OCI-LY7 (cell line): ENCODE measurements at places on chromosomes 2 and 18. TPM values are rescaled to one million over a fixed set of nuclear protein-coding genes. Genes with fewer than 3 reads are reported as not detected.

The KCTD18 gene
- total RNA-seq, result 16.2 and 20.0 TPM in 2 replicates

DNA sequence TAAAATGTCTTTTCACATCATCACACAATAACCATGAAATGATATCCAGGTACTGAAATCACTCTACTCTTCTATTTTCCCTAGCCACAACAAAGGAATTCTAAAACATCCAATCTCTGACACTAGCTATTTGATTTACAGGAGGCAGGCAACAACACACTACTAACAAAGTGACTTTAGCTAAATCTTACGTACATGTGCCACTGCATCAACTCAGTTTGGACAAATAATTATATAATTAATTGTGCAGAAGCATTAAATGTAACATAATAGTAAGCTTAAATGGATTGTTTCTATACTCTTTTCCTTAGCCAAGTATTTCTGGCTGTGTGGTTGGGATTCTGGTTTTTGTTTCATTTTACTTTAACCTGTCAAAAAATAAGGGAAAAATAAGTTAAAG, 192.4 kb downstream of the AFF3 start:
- no peak for DNase-seq

The SLC8A1 gene
- total RNA-seq, result 3.6 and 4.7 TPM in 2 replicates

DNA sequence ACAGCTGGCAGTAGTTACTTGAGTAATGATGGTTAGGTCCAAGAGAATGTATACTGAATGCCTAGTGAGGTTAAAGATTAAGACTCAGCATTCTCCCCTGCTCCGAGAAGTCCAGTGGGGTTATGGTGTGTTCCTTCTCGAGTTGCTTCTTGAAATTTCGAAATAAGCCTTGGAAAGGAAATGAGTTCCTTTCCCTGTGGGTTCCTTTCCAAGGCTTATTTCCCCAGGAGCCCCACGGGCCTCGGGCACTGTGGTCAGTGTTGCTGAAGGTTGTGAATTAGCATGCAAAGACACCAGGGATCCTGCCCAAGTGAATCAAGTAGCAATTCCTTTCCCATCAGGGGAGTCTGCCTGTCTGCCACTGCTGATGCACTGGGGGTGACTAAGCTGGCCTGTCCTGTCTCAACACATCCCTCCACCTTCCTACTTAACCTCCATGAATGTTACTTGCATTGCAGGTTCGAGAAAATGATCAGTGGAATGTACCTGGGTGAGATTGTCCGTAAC, 53.6 kb downstream of the HK2 start:
- DNase-seq, result no peak

DNA sequence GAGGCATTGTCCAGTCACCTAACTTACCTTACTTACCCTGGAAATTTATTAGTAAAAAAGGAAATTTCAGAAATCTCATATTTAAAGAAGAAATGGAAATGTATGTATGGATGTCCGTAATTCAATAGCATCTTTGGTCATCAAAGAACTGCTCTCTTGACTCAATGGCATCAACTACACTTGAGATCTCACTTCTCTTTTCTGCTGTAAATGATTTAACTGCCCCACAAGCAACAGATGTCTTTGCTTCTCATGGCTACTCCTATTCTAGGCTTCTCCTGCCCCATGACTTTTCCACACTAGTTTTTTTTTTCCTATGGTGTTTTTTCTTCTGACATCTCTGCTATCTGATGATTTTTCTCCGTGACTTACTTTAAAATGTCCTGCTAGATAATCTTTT, 34.0 kb upstream of the ERMN start:
- DNase-seq, result no peak

The IL36G gene
- not detected in 2 replicates for total RNA-seq

The TLX2 gene
- not detected in 2 replicates for total RNA-seq

DNA sequence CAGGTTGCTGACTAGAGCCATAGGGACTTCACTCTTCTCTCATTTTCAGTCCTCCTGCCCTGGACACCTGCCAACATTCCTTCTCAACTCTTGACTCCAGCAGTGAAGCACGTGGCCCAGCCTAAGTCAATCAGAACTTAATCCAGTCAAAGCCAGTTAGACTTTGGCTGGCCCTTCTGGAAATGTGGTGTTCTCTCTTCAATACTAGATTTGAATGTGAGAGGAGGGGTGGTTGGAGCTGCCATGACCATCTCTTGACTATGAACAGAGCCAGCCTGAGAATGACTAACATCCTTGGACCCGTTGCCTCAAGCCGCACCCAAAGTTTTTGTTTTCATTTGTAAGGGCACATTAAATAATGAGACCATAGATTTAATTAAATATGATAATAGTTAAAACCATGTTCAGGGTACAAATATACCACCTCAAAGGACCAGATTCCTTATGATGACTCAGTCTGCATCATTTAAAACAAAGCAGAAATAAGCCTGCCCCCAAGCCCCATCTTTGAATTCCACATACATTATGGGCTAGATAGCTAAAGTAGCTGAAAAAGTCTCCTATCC, 49.7 kb upstream of the RASGRP3 start:
- DNase-seq, result no peak

- DNase-seq, result no peak
Observed at GRCh38 chr2:233384015-233384414, 29.7 kb downstream of the DGKD start.

DNA sequence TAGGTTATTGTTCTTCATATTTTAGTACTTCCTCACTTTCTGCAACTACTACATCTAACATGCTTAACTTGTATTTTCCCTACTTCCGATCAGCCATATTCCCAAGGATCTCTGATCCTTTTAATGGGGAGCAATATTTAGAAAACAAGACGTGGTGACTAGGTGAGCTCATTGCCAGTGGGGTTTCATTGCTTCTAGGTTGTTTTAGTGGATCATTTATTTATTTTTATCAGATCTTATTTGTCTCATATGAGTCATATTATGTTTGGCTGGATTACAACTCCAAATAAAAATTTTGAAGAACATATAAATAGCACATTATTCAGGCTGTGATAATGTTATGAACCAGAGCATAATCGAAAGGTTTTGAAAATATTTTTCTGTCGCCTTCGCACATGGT, 480.9 kb upstream of the TMEFF2 start:
- no peak for DNase-seq

GRCh38 chr18:68843473-68844089, 45.7 kb downstream of the CCDC102B start:
- DNase-seq, result no peak

GRCh38 chr2:59701271-59701994, 852.0 kb downstream of the BCL11A start:
- no peak for DNase-seq

The COL4A4 gene
- 5.5 and 7.0 TPM in 2 replicates for total RNA-seq

DNA sequence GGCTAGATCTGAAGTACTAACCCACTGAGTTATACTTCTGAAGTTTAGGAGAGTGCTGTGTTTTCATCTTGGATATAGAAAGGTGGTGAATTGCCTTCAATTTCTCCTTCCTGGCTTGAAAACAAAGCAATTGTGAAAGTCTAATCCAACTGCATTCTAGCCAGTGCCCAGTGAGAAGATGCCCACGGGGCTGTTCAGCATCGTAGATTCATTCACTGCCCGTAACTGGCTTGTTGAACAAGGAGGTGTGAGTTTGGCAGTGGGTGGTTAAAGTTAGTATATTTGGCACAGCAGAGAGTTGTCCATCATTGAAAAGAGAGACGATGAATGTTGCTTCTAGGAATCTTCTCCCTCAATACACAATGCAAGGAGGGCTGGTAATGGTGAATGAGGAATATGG, 82.3 kb upstream of the RND3 start:
- no peak for DNase-seq

GRCh38 chr2:182148344-182148743, 162.7 kb downstream of the PPP1R1C start:
- no peak for DNase-seq

GRCh38 chr2:14513903-14514302, 118.6 kb upstream of the LRATD1 start:
- no peak for DNase-seq

The GATA6 gene
- total RNA-seq, result not detected in 2 replicates

- no peak for DNase-seq
Observed at GRCh38 chr2:201248288-201248844, 12.0 kb upstream of the CASP8 start.

DNA sequence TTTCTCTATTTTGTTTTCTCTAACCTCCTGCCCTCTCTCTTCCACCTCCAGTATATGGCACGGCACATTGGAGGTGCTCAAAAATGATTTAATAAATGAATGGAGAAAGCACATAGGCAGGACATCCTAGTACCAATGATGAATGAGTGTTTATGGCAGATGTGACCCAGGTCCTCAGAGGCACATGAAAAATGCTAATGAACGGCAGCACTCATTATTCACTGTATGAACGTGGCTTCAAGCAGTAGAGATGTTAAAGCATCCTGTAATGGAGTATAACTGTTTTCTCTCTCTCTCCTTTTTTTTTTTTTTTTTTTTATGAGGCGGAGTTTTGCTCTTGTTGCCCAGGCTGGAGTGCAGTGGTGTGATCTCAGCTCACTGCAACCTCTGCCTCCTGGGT, 72.4 kb downstream of the MBP start:
- no peak for DNase-seq

DNA sequence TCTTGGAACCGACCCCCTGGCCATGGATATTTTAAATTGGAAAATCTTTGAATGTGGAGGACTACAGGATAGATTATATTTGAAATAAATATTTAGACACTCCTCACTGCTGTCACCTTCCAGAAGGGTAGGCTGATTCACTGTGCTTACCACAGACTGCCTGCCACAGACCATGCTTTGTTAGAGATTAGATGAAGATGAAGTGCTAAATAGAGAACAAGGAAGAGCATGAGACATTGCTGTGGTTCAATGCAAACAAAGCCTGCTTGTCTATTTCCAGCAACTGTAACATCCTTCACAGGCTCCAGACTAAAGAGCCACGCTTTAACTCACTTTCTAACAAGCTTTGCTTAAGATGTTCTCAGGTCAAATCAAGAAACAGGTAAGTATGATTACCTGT, 81.0 kb upstream of the TMEM17 start:
- no peak for DNase-seq

DNA sequence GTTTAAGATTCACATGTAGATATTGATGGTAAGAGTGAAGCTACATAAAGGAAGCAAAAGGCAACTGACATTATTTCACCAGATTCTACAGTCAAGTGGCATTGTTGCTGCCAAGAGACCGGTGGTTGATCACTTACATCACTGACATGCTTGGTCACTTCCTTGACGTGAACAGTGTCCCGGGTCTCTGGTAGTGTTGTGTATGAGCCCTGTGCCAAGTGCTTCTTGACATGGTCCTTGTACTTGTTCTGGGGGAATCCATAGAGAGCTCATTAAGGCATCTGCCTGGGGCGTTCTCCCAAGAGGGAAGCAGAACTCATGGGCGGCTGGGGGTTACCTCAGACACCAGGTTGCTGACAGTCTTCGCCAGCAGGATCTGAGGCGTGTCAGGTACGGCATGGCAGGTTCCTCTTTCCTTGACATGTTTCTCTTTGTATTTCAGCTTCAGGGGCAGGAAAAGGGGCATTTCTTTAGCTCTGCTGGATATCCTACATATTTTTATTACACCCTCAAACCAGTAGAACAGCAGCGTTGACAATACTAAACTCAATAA, 116.2 kb downstream of the RIF1 start:
- DNase-seq, result no peak

- DNase-seq, result no peak
Observed at GRCh38 chr2:112181571-112182290, 43.5 kb downstream of the FBLN7 start.

DNA sequence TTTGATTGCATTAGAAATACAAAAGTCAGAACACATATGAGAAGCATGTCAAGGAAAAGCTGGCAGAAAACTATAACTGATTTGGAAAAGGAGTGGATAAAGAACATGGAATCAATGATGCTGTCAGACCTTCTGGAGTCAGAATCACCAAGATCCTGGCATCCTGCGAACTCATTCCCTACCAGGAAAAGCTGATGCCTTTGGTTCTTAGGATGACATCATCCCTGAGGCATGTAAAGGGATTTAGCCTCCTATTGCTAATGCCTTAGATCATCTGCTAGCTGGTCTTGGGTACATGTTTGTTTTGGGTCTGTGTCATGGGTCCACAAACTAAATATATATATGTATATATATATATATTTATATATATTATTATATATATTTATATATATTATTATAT, 680.7 kb downstream of the EPHA4 start:
- no peak for DNase-seq

GRCh38 chr2:39524756-39525635, 87.9 kb upstream of the MAP4K3 start:
- no peak for DNase-seq

GRCh38 chr2:64760128-64760527, 106.4 kb upstream of the SERTAD2 start:
- no peak for DNase-seq

DNA sequence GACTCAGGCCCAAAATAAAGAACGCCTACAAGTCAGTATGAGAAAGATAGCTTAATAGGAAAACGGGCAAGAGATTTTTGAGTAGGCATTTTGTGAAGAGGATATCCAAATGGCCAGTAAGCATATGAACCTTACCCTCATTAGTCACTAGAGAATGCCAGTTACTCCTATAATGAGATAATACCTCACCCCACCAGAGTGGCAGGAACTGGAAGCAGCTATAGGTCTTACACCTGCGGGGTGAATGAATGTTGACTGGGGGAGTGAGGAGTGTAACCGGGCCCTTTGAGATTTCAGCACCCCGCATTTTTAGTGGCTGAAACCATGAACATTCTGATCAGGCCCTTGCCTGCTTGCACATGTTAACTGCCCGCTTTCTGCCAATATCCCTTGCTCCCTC, 7.5 kb upstream of the PTPN2 start:
- DNase-seq, result no peak

The DCDC2C gene
- total RNA-seq, result not detected in 2 replicates

- DNase-seq, result no peak
Observed at GRCh38 chr2:9821805-9822445, 21.3 kb upstream of the TAF1B start.

The ASIC4 gene
- total RNA-seq, result 0.74 and 0.96 TPM in 2 replicates

- no peak for DNase-seq
Observed at GRCh38 chr18:59918997-59919396, 19.2 kb downstream of the PMAIP1 start.

The STPG4 gene
- total RNA-seq, result 0.68 and 0.72 TPM in 2 replicates

DNA sequence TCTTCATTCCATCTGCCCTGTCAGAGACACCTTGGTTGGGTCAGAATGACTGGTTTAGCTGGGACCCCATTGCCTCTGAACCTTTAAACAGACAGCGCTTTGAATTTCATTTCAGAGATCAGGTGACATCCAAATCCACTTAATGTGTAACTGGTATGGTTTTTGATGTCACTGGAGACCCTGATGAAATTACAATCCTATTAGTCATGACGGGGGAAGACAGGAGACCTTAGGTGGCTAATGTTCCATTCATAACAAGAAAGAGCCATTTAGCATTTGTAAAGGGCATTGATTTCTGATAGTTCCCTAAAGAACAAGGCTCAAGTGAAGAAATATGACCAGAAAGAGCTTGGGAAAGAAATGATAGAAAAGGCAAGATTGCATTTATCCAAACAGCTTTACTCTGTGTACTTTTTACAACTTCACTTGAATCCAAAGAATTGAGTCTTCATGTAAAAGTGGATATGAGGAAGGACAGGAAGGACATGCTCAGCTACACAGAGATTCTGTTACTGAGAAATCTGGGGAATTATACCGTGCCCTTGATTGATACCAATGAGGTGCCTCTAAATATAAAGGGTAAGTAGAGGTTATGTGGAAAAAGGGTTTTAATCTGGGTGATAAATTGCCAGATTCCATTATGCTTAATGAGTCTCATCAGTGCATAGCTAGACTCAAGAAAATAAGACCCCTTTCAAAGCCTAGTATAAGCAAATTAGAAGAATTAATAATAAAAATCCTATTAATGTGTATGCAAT, 198.2 kb downstream of the NCKAP5 start:
- no peak for DNase-seq

The RNF152 gene
- total RNA-seq, result not detected in 2 replicates

The VPS54 gene
- 17.8 and 19.0 TPM in 2 replicates for total RNA-seq
